ENCODE measurements at places on chromosomes 11 and 22. TPM values are rescaled to one million over a fixed set of nuclear protein-coding genes. Genes with fewer than 3 reads are reported as not detected.

DNA sequence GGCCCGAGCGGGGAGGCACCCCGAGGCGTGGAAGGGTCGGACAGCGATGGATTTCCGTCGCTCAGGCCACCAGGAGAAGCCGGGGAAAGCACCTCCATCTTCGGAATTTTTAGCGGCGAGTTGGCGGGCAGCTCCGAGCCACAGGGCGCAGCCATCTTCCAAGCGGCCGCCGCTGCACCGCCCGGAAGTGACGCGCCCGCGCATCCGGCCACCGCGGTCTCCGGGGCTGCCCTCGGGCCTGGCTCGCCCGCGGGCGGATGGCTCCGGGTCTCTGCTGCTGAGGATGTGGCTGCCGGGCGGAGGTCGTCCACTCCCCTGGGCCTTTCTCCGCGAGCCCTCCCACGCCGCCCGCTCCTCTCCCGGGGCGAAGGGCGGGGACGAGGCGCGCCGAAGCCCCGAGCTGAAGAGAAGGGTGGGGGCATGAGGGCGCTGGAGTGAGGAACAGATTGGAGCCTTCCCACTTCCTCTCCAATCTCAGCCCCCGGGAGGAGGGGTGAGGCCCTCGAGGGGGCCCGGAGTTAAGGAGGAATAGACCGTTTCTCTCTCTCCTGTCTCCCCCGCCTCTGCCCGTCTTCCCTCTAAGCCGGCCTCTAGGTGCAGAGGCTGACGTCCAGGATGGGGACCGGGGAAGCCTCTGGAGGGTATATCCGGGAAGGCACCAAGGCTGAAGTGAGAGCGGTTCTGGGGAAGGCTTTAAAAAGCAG, at the start of gene MSANTD2:
Gene MSANTD2 (minus strand): TSS at position 181 of the 704 bp plus-strand sequence. CDS start 26 bp downstream, at position 155.
- H3K4me1 ChIP-seq: peaks cover 28% of the 10 kb centered on the region
- H3K36me3 ChIP-seq: peaks cover 2% of the 10 kb centered on the region
- peak; percentile 55 for DNase-seq
- H3K4me3 ChIP-seq: peak within 1 kb of the TSS; percentile 58

- H3K36me3 ChIP-seq: no peaks in the 10 kb centered on the region
- H3K27me3 ChIP-seq: no peaks in the 10 kb centered on the region
- no peak overlapping the region for H3K4me3 ChIP-seq
- H3K27ac ChIP-seq: no peak overlapping the region
Measured at GRCh38 chr11:126702165-126702720, 298.3 kb downstream of the KIRREL3 start.

GRCh38 chr11:50088231-50088630, 55.6 kb downstream of the OR4C45 start:
- H3K27ac ChIP-seq: no peak overlapping the region
- no peaks in the 10 kb centered on the region for H3K4me1 ChIP-seq
- H3K36me3 ChIP-seq: no peaks in the 10 kb centered on the region
- H3K27me3 ChIP-seq: no peaks in the 10 kb centered on the region

Gene CD6
- 0.25 TPM for total RNA-seq

DNA sequence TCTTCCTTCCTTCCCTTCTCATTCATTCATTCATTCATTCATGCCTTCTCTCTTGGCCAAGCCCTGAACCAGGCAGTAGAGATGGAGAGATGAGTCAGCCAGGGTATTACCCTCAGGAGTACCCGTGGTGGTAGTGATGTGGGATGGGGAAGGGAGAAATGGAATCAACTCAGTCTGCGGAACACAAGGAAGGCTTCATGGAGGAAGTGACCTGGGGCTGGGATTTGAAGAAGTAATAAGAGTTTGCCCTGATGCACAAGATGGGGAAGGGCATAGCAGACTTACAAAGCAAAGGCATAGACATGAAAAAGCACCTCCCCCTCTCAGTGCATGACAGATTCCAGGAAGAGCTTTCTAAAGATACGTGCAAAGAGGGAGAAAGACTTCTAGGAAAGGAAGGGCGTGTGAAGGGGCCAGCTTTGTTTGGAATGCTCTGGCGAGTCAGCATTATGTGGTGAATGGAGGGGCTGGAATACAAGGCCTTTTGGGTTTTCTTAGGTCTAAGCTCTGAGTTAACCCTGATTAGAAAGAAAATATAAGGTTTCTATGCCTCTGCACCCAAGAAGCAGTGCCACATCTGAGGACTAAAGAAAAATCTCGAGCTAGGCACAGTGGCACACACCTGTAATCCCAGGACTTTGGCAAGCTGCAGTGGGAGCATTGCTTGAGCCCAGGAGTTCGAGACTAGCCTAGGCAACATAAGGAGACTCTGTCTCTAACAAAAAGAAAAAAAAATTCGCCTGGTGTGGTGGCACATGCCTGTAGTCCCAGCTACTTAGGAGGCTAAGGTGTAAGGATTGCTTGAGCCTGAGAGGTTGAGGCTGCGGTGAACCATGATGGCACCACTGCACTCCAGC, 36.4 kb upstream of the ACER3 start:
- no peaks in the 10 kb centered on the region for H3K36me3 ChIP-seq
- DNase-seq: no peak
- H3K27me3 ChIP-seq: no peaks in the 10 kb centered on the region
- H3K4me3 ChIP-seq: no peak overlapping the region
- peak overlapping the region; percentile 80 for H3K27ac ChIP-seq
- H3K4me1 ChIP-seq: no peaks in the 10 kb centered on the region

DNA sequence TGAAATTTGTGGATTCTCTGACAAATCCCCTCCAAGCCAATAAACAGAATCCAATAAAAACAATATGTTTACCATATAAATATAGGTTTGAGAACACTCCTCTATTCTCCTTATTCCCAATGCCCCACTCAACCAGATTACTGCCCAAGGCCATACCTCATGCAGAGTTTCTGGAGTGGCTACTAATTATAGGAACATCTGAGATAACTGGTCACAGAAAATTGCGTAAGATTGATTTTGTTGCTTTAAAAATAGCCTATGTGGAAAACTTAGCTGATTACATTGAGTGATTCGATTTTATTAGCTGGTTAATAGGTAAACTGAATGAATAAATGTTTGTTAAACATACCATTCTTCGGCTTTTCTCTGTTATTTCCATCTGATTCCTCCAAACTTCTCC, 48.0 kb downstream of the ME3 start:
- H3K4me3 ChIP-seq: no peak overlapping the region
- no peaks in the 10 kb centered on the region for H3K36me3 ChIP-seq

DNA sequence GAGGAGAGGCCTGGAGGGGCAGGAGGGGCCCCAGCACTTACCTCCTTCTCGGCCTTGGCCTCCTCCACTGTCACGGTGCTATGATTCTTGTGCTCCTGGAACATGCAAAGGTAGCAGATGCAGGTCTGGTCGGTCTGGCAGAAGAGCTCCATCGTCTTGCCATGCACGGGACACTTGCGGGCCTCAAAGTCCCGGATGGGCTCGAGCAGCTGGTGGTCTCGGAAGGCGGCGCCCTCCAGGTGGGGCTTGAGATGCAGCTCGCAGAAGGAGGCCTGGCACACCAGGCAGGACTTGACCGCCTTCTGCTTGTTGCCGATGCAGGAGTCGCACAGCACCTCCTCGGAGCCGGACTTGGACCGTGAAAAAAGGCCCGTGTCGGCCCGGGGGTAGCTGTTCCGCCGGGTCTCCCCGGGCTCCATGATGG, 714 bp downstream of the TRIM29 start:
- H3K4me3 ChIP-seq: no peak overlapping the region
- H3K27me3 ChIP-seq: no peaks in the 10 kb centered on the region
- no peak for DNase-seq

DNA sequence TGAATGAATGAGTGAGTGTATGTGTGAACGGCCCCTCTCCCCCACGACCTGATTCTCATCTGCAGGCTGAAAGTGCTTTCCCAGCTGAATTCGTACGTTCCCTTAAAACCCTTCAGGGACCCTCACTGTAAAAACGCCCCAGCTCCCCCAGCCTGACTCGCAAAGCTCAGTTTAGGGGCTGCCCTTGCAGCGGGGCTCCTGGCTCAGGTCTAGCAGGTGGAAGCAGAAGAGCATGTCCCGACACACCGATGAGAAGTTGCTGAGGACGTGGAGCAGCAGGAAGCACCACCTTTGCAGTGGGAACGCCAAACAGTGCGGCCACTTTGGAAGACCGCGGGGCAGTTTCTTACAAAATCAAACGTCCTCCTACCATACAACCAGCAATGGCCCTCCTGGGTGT, 3.6 kb upstream of the MRPL23 start:
- H3K27me3 ChIP-seq: no peaks in the 10 kb centered on the region
- no peak overlapping the region for H3K27ac ChIP-seq
- no peaks in the 10 kb centered on the region for H3K4me1 ChIP-seq
- DNase-seq: no peak

GRCh38 chr11:2529173-2529572, 84.4 kb downstream of the KCNQ1 start:
- DNase-seq: no peak
- H3K27ac ChIP-seq: no peak overlapping the region
- peaks cover 7% of the 10 kb centered on the region for H3K4me1 ChIP-seq
- no peak overlapping the region for H3K4me3 ChIP-seq

DNA sequence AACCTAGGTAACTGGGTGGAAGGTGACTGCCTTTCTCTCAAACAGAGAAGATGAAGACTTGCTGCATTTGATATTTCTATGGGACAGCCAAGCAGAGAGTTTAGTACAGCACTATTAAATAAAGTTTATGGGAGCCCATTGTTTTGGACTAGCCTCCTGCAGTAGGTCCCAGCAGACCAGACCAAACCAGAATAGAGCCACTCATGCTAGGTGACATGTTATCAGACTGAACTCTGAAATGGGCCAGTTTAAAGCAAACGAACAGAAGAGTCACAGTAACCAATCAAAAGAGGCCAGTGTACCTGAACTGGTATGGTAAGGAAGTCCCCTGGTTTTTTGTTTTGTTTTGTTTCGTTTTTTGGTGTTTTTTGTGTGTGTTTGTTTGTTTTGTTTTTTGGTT, 7.9 kb upstream of the MPZL2 start:
- H3K36me3 ChIP-seq: no peaks in the 10 kb centered on the region
- H3K4me3 ChIP-seq: no peak overlapping the region
- H3K4me1 ChIP-seq: no peaks in the 10 kb centered on the region
- no peak overlapping the region for H3K27ac ChIP-seq

Measured in gastrocnemius medialis (tissue), 4 donors.